ENCODE measurements at places on chromosomes 5 and 9.

DNA sequence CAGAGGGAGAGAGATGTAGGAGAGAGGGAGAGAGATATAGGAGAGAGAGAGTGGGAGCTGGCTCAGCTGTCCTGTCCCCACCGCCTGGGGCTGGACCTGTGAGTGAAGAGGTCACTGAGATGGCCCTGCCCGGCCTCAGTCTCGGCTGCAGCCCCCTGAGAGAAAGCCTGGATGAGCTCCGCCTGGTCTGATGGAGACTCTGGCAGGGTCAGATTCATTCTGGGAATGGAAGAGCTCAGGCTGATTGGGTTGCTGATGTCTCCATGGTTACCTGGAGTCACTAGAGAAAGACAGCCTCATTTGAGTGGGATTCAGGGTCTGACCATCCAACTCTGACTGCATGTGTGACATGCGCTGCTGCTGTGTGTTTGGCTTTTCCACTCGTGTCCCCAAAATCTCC, 27.1 kb upstream of the SEMA4D start:
- DNase-seq = no peak

DNA sequence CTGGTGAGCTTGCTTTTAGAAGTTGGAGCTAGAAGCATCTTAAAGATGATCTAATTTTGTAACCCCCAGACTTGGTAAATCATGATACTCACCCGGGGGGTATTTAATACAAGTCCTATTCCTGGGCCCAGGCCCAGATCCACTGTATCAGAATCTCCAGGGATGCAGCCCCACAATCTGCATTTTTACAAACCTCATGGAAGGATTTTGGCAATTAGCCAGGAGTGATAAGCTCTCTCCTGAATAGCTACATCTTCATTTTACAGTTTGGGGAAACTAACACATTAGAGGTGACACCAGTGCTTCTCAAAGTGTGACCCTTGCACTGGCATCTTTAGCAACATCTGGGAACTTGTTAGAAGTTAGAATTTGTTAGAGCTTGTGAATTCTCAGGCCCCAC, 31.2 kb upstream of the OTP start:
- DNase-seq = no peak

DNA sequence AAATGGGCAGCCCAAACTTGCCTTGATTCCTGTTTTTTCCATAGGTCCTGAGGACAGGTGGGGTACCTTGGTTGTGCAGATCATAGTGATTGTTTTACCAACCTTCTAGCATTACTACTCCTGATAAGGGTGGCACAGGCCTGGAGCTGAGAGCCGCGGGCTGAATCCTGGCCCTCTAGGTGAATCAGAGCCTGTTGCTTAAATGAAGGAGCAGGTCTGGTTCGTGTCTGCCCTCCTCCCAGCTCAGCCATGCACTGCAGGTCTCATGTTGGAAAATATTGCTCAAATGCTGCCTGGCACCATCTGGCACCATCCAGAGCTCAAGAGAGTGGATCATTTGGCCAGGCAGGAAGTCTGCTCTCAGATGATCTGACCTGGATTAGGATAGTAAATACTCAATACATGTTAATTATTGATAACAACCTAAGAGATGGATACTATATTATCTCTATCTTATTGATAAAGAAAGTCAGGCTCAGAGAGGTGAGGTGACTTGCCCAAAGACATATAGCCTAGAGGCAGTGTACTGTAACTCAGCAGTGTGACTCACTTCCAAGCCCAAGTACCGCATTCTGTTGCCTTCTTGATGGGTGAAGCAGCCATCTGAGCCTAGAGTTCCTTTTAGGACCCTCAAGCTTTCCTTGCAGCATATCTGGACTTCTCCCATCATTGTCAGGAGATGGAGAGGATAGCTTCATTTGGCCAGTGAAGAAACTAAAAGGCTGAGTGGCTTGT, 104.3 kb upstream of the PITX1 start:
- no peak for DNase-seq

- DNase-seq = no peak
Observed at GRCh38 chr9:131214876-131215275, 61.4 kb downstream of the FAM78A start.

GRCh38 chr5:93078082-93079038, 502.7 kb downstream of the NR2F1-AS1 start:
- DNase-seq = no peak

DNA sequence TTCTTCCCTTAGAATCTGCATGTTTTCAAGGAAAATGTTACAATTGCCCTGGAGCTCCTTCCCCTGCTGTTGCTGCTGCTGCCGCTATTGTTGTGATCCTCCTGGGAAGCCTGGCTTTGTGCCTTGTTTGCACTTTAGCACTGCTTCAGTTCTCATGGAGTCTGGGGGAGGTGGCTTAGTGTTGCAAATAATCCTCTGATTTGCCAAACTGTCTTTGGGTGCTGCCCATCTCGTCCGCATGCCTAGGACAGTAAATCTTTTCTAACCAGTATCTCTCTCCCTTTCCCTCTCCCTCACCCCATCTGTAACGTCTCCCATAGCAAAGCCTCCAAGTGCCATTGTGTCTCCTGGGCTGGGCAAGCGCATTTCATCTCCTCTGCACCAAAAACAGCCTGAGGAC, 30.3 kb downstream of the FAM240B start:
- DNase-seq = no peak

DNA sequence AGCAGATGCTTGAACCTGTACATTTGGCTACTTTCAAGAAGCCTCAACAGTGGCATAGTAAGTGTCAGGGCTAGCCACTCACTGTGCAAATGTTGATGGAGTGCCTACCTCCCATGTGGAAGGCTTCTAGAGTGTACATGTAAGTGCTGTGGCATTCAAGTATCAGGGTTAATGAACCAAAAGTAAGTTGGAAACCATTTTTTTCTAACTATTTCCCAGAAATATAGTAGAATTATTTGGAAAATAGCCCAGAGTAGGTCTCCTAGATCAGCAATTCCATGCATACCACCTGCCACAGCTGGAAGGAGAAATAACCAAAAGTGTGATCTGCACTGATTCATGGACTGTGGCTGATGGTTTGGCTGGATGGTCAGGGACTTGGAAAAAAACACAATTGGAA, 53.3 kb downstream of the FOXD1 start:
- DNase-seq = no peak

DNA sequence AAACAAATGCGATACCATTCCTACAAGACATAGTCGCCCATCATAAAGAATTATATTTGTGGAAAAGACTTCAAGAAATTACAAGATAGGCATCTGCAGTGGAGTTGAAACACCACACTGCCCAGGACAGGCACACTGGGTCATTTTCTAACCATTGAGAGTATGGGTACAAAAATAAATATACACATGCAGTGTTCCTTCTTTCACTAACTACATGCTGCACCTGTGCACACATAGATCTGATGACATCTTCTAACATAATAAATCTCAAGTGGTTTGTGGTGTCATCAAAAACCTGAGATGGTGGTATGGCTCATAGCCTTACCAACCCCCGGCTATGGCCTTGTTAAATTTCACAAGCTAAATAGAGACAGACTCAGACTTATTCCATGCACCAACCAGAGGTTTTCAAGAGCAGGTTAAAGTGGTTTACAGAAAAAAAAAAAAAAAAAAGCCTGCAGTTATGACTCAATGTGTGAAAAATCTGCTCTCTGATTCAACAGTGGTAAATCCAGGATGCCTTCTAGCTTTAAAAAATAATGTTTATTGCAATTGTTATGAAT, 12.4 kb upstream of the NFIB start:
- DNase-seq = no peak

- no peak for DNase-seq
Observed at GRCh38 chr9:804026-804425, 37.5 kb upstream of the DMRT1 start.

GRCh38 chr9:133979921-133980863, 11.9 kb downstream of the VAV2 start:
- DNase-seq = no peak

DNA sequence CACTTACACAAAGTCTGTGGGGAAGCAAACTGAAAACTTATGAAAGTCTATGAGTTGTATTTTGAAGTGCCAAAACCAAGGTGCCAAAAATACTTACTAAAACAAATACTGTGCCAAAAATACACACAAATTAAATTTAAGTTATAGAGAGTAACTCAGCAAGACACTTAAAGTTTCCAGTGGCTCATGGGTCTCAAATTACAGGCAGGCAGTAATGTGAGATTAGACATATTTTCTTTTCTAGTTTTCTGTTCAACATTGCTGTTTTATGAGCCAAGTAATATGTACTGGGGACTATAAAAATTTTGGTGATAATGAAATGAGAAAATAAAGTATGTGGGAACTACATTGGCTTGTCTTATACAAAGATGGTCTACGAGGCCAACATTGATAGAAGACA, 172.2 kb upstream of the SNX2 start:
- DNase-seq = no peak

GRCh38 chr9:6645355-6646292, at the start of gene GLDC:
Gene GLDC, minus strand, starts transcription at chr9:6645729. Its CDS starts 230 bp downstream, at chr9:6645499.
- DNase-seq = no peak

GRCh38 chr9:82883436-82883835, 179.5 kb downstream of the RASEF start:
- DNase-seq = no peak

Data from activated CD4-positive, alpha-beta T cell treated with anti-CD3 and anti-CD28 coated beads, Interleukin-2, amount 50 U/mL, for 24 hours (primary cell).